ENCODE measurements at places on chromosomes 7 and 10.

DNA sequence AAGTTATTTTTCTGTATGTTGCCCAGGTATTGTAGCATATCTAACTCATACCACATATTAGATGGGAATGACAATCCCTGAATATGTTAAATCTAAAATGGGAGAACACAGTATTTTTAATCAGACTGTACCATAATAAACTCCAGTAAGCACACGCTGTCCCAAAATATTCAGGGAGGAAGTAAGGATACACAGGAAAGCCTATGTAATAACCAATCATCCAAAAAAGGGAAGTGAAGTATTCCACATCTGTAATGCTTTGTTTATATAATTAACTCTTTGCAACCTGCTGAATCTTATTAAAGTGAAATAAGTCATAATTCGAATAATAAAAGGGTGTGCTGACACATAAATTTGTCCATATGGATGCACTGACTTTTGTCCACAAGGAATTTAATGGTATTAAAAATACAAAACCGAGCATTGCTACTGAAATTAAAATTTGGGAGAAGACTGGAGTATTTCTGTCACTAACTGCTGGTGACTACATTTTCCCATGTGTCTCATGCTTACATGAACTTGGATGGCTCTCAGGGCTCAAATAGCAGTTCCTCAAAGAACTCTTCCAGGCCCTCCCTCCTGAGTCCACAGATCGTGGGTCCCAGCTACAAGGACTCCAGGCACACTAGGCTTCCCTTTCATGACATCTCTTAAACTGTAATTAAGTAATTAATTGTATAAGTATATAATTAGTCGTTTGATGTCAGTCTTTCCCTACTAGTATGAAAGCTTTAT, 120.6 kb downstream of the NEBL start:
- no peak for DNase-seq

DNA sequence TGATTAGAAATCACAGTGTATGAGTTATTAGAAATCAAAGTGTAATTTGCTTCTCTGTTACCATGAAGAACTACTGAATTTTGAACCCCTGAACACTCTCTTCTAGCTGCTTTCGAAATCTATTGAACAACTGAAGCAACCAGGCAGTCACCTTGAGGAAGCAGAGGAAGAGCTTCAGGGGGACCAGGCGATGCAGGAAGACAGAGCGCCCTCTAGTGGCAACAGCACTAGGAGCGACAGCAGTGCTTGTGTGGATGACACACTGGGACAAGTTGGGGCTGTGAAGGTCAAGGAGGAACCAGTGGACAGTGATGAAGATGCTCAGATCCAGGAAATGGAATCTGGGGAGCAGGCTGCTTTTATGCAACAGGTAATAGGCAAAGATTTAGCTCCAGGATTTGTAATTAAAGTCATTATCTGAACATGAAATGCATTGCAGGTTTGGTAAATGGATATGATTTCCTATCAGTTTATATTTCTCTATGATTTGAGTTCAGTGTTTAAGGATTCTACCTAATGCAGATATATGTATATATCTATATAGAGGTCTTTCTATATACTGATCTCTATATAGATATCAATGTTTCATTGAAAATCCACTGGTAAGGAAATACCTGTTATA, 170.7 kb downstream of the HDAC9 start:
- DNase-seq, result peak; percentile 72

DNA sequence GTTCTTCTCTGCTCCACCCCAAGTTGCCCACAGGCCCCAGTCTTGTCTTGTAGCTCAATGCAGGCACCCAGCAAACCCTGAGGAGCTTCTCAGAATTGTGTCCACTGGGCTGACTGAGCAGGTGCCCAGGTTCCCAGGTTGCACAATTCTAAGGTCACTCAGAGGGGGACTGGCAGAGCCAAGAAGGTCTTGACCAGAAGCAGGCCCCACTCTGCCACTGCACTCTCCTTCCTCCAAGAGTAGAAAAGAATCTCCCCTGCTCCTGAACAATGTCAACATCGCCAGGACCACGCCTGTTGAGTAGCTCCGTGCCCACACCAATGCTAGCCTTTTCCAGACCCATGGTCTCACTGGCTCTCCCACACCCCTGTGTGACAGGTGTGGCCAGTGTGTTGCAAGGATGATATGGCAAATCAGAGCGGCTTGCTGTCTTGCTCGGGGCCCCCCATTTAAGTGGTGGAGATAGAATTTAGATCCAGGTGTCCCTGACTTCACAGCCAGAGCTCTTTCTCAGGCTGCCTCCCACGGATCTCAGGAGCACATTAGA, 577 bp downstream of the LRRC18 start:
- no peak for DNase-seq

GRCh38 chr7:48389977-48390376, 218.7 kb downstream of the ABCA13 start:
- no peak for DNase-seq

- DNase-seq, result peak; percentile 6
Observed at GRCh38 chr7:73885975-73886798, 25.2 kb downstream of the TMEM270 start.

Data from hypothalamus (tissue), 51 donors.